ENCODE measurements at places on chromosomes 1 and 21.

GRCh38 chr1:161020509-161021164 is at the start of gene F11R:
TSS of gene F11R (minus strand) at chr1:161021152. CDS start at chr1:161021073, 79 bp downstream.
- peak; percentile 58 for DNase-seq

DNA sequence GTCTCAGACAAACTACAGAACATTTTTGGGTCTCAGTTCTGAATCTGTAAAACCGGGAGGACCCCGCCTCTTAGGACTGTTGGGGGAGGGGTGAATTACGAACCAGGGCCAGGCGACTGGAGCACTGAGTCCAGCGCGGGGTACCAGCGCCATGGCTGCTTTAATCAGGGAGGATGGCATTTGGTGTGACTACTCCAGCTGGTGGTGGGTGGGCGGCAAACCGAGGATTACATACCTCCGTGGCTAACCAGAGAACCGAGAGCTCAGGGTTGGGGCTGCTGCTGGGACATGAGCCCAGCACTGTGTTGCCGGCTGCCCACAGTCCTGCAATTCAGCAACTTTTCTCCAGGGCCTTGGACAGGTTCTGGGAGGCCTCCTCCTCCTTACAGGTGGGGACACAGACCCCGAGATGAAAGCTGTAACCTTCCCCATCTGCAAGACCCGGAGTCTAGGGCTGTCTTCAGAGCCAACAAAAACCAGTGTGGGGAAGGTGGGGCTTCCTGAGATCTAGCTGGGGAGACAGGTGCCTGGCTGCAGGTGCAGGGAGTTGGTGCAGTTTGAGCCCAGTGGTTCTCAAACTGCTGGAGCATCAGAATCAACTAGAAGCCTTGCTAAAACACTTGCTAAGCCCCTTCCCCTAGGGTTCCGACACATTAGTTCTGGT is 273.5 kb downstream of the FOXD2 start:
- no peak for DNase-seq

GRCh38 chr1:184253921-184254320 is 132.9 kb upstream of the C1orf21 start:
- no peak for DNase-seq

DNA sequence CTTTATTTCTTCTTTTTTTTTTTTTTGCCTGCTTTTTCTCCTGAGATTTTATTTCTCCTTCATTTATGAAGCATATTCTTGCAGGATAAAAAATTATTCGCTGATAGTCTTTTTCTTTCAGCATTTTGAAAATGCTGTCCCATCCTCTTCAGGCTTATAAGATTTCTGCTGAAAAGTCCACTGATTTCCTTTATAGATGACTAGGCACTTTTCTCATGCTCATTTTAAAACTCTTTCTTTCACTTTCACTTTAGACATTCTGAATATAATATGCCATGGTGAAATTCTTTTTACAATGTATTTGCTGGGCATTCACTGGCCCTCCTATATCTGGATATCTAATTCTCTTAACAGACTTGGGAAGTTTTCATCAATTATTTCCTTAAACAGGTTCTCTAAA is 25.5 kb upstream of the GTF2B start:
- peak; percentile 29 for DNase-seq

DNA sequence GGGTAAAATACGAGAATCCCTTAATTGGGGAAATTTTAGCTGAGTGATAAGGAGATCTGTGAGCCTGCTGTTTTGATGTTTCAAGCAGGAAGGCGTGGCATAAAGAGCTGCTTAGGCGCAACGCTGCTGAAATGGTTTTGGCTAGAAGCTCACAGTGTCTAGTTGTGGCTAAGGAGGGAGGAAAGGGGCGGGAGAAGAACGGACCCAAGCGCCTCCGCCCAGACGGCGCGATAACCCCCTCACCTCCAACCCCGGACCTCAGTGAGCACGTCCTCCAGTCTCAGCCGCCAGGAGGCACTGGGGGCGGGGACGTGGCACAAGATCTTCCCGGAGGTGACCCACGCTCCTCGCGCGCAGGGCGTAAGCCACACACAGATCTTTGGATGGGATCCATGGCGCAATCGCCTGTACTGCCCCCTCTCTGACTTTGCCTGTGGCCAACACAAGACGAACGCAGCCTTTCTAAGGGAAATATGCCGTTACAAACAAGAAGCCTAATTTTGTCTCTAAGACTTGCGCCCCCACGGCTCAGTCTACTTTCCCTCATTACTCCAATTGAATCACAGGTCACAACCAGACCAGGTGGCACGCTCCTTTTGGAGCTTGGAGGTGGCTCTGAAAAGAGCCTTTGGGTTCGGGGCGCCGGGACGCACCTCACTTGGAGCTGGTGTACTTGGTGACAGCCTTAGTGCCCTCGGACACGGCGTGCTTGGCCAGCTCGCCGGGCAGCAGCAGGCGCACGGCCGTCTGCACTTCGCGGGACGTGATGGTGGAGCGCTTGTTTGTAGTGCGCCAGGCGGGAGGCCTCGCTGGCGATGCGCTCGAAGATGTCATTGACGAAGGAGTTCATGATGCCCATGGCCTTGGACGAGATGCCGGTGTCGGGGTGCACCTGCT is 23.4 kb upstream of the RNF187 start:
- peak; percentile 62 for DNase-seq

DNA sequence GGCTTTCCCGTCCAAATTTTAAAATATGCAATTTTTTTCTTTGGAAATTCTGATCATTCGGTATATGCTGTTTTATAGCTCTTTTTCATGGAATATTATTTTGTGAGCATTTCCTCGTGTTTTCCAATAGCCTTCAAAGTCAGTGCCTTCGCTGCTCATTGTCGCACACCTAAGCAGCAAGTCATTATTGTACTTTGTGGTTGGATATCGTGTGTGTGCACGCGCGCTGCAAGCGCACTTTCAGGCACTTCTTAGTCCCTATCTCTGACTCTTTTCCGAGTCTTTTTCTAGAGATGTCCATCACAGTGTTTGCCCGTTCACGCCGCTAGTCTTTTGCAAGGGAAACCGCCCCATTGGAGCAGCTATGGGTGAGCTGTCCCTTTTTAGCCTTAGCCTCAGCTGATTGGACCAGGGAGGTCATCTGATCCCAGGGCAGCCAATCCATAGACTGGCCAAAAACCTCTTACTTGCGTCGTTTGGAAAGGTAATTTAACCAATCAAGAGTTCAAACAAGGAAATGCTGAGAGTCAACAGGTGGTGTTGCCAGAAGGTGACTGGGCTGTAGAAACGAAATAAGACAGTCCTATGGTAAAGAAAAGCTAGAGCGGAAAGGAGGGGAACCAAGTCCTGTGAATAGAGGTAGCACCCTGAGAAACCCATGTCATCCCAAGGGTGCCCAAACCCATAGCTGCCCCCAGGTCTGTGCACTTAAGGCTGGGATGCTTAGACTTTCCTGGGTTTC is 710 bp upstream of the HYI start:
- peak; percentile 55 for DNase-seq

GRCh38 chr21:25858325-25858724 is 123.6 kb downstream of the GABPA start:
- no peak for DNase-seq

- no peak for DNase-seq
Measured at GRCh38 chr1:206577626-206578025, 34.6 kb downstream of the EIF2D start.

GRCh38 chr1:19495000-19495656 is 9.8 kb upstream of the CAPZB start:
- DNase-seq, result peak; percentile 56

DNA sequence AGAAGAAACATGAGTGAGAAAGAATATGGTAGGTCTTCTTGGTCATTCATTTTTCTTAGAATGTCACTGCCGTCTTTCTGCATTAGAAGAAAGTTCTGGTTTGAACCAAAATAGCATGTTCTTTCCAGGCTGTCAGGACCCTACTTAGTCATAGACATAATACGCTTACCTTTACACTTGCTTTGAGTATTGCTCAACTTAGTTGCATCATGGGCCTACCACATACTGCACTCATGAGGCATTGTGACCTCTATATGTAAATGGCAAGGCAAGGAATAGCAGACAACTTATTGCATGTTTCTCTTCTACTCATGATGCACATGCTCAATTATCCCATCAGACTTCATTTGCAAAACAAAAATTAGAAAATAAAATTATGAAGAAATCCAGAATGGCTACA is 415.0 kb downstream of the HLX start:
- no peak for DNase-seq

DNA sequence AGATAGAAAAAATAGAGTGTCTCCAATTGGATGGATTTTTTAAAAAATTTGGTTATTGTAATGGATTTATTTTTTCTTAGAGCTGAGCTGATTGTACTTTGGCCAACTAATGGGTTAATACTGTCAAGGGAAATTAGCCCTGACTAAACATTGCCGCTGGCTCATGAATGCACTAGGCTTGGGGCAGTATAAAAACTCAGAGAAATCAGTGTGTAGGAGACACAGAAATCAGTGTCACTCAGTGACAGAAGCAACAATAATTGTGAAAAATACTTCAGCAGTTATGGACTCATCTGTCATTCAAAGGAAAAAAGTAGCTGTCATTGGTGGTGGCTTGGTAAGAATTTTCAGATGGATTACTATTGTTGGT is at the start of gene KMO:
Gene KMO, plus strand, starts transcription at position 217 of the 370 bp plus-strand sequence. Its CDS starts 67 bp downstream, at position 284.
- DNase-seq, result peak; percentile 71

GRCh38 chr1:229893762-229894444 is 173.1 kb upstream of the GALNT2 start:
- DNase-seq, result peak; percentile 12

DNA sequence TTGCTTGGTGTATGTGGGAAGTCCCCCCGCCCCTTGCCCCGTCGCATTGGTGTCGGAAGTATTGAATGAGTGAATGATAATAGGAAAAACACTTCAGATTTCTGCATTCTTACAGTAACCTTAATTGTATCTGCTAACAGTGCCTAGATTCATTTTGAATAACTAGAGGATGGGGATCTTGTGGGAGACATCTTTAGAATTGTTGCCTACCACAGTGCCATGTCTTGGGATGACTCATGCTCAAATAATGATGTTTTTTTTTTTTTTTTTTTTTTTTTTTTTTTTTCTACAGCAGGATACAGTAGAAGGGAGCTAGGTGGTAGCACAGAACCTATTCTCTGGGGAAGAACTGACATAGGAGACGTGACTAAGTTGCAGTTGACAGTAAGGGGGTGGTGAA is 237.9 kb downstream of the USP25 start:
- DNase-seq, result no peak

DNA sequence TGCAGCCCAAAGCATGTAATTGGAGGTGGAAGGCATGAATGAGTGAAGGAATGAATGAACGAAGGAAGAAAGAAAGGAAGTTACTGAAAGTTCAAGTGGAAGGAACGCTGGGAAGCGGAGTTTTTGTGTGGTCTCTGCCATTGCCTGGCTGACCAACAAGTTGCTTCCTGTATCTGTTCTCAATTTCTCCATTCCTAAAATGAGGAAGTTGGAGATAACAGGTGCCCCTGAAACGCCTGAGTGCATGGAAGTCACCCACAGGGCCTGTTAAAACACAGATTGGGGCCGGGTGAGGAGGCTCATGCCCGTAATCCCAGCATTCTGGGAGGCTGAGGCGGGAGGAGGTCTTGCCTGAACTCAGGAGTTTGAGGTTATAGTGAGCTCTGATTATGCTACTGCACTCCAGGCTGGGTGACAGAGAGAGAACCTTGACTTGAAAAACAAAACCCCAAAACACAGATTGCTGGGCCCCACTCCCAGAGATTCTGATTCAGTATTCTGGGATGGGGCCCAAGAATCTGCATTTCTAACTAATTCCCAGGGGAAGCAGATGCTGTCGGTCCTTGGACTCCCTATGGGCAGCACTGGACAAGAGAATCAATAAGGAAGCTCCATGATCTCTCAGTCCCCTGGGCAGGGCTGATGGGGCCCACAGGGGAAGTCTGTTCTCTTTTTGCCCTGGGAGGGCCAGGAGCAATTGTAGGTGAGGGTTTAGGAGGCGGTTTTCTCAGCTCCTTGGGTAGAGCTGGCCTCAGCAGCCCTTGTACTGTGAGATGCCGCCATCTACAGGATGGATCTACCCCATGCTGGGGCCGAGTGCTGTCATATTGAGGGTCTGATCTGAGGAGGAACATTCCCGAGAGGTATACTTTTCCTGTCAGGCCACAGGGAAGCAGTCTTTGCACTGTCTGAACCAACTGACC is 3.3 kb upstream of the CNR2 start:
- DNase-seq, result peak; percentile 80

DNA sequence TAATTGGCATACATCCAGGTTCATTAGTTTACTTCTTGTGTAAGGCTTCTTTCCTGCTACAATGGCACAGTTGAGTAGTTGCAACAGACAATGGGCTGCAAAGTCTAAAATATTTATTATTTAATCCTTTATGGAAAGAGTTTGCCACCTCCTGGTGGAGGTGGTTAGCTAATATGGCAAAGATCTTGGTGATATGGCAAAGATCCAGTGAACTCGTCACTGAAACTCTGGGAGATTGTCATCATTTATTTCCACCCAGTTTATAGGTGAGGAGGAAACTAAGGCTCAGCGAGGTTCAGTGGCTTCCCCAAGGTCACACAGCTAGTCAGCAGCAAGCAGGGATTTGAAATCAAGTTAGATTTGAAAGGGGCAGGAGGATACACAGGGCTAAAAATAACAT is 16.1 kb upstream of the IFFO2 start:
- peak; percentile 4 for DNase-seq

DNA sequence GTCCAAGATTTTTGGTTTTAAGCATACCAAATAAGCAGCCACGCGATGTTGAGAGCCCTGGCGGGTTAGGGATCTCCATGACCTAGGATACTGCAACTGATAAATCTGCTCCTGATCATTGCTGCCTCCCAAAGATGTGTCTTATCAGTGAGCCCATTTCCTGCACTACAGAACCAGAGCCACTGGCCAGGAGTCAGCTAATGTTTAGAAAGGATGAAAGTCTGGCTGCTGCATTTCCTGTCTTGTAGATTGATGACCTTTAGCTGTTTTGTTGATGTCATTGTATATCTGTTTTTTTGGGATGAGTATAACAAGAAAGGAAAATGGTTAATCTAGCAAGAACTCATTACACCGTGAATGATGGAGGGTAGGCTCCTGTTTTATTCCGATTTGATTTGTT is 74.5 kb downstream of the C1orf21 start:
- DNase-seq, result no peak

DNA sequence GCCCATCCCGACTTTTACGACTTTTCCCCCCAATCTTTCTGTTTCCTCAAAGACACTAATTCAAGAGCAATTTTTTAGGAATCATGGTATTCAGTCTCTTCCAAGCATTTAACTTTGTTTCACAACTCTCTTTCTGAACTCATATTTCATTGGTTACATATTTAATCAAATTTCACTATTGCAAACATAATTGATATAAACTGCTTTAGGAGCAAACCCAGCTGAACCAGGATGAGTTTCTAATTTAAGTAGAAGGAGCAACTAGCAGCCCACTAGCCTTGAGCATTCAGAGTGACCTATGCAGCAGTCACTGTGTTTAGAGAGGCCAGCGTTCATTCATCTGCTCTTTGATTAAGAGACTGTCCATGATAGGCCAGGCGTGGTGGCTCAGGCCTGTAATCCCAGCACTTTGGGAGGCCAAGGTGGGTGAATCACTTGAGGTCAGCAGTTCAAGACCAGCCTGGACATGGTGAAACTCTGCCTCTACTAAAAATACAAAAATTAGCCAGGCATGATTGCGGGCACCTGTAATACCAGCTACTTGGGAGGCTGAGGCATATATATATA is 1.8 kb downstream of the CELA2B start:
- DNase-seq, result no peak

Data from suppressor macrophage treated with lipopolysaccharide for 4 hours (primary cell).